IPS DF 19.7 (cell line): ENCODE measurements at places on chromosomes 7 and 10.
A peak's percentile ranks its signal among the peaks of the same experiment; 100 is the strongest.

DNA sequence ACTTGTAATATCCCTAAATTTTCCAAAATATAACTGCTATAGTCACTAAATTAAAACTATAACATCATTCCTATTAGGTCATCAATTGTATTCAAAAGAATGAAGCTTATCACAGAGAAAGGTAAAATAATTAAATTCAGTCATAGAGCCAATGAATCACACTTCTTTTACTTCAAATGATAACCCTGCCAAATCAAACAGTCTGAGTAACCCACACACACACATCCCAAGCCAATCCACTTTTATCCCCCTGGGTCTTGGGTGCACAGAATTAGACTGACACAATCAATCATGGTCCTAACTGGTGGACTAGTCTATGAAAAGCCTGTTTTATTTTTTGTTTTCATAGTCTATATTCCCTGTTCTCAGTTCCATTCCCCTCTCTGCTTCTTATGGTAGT lies 25.6 kb downstream of the CTNNA3 start:
- no peak for DNase-seq

GRCh38 chr7:142811154-142811737 lies 40.5 kb downstream of the PRSS2 start:
- DNase-seq, result peak; percentile 48

GRCh38 chr7:44402401-44403060 lies 77.1 kb upstream of the CAMK2B start:
- no peak for DNase-seq

- no peak for DNase-seq
These were observed 880 bp downstream of the HOXA5 start for GRCh38 chr7:27142580-27143022.

- no peak for DNase-seq
These were observed 262.1 kb downstream of the SKIDA1 start for GRCh38 chr10:21263263-21263803.

- no peak for DNase-seq
These were observed 213.6 kb upstream of the FZD1 start for GRCh38 chr7:91050677-91051076.

DNA sequence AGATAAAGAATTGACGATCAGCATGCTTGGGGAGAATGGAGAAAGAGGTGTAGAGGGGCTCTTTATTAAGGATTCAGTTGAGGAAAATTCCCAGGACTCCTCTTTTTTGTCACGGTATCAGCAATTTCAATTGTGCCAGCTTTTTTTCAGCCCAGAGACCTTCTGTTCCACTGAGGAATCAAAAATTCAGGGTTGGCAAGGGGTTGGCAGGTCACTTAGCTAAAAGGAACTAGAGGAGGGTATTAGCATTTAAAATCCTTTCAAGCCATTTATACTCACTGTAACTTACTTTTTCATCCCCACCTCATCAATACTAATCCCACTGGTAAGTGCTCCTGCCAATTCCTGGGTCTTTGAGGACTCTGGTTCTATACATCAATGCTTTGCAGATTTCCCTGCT lies 757.5 kb upstream of the COBL start:
- no peak for DNase-seq

DNA sequence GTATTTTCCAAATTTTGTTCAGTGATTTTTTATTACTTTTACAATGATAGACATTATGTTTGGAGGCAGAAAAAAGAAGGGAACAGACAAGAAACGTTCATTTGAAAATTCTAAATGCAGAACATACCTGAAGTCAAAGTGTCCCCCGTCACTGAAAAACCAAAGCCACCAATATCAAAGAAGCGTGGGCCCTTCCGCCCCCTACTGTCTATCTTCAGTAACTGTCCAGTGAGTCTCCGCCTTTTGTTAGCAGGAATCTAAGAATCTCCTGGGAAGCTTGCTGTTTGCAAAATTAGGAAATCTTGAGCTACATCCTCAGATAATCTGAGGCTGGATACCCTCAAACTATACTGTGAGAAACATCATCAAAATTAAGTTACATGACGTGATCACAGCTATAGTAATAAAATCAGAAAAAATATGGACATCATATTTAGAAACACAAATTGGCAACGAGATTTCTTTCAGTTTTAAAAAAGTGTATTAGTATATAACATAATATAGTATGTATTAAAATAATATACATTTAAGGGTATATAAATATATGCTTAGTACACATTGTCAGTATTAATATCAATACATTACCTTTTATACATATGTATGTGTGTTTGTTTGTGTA lies 169.3 kb upstream of the AKR1E2 start:
- DNase-seq, result no peak

GRCh38 chr7:114819616-114820362 lies 102.1 kb upstream of the MDFIC start:
- no peak for DNase-seq

DNA sequence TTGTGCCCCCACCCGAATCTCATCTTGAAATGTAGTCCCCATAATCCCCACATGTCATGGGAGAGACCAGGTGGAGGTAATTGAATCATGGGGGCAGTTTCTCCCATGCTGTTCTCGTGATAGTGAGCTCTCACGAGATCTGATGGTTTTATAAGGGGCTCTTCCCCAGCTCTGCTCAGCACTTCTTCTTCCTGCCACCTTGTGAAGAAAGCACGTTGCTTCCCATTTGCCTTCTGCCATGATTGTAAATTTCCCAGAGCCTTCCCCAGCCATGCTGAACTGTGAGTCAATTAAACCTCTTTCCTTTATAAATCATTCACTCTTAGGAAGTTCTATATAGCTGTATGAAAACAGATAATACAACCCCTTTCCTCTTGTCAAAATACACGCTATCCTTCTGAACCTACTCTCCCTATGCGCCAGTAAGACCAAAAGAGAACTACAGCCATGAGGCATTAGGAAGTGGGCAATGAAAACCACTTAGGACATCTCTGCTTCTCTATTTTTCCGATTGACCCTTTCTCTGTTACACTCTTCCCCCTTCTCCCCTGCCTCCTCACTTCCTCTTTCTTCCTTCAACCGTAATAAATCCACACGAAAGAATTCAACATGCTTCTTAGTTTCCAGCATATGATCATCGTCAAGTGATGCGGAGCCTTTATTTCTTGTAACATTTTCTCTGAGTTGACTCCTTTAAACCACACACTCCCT lies 101.2 kb upstream of the WDR11 start:
- DNase-seq, result no peak

GRCh38 chr7:107891636-107892366 lies 818 bp downstream of the DLD start:
- DNase-seq, result no peak

GRCh38 chr7:147245274-147245673 lies 1128.7 kb downstream of the CNTNAP2 start:
- DNase-seq, result peak; percentile 33

DNA sequence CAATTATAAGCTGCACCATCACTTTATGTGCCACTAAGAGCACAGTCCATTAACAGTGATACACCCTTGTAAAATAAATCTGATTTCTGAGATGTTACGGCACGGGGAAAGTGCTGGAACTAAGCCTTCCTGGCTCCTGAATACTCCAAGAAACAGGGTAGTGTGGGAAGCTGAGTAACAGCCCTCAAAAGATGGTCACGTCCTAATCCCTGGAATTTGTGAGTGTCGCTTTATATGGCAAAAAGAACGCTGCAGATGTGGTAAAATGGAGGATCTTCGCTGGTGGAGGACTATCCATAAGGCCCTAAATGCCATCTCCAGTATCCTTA lies 13.5 kb downstream of the ESYT2 start:
- DNase-seq, result no peak

DNA sequence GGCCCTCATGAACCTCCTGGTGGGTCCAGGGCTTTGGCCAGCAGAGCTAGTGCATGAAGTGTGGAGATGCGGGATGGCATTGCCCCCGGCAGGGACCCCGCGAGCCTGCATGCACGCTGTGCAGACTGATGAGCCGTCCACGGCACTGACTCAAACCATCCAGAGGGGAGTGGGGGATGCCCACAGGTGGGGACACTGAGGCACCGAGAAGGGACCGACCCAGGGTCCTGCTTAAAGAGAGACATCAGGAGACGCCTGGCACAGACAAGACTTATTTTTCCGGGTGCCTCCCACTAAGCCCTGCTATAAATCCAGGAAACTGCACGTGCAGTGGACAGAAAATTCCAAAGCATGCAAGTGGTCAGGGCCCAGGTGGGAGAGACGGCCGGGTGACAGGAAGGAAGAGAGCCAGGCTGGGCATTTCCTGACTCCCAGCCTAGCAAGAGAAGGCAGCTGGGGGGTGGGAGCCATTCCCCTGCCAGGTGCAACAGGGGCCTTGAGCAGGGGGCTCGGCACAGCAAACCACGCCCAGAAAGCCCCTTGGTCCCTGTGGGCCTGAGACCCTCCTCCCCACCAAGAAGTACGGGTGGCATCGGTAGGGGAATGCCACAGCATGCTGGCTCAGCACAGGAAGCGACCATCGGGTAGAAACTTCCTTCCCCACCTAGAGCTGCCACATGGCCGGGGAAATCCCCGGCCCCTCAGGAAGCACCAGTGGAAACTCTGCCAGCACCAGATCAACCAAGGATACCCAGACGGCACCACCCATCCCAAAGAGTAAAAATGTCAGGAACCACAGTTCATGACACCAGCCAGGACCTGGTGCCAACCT lies 91.5 kb downstream of the FOXL3 start:
- DNase-seq, result no peak

DNA sequence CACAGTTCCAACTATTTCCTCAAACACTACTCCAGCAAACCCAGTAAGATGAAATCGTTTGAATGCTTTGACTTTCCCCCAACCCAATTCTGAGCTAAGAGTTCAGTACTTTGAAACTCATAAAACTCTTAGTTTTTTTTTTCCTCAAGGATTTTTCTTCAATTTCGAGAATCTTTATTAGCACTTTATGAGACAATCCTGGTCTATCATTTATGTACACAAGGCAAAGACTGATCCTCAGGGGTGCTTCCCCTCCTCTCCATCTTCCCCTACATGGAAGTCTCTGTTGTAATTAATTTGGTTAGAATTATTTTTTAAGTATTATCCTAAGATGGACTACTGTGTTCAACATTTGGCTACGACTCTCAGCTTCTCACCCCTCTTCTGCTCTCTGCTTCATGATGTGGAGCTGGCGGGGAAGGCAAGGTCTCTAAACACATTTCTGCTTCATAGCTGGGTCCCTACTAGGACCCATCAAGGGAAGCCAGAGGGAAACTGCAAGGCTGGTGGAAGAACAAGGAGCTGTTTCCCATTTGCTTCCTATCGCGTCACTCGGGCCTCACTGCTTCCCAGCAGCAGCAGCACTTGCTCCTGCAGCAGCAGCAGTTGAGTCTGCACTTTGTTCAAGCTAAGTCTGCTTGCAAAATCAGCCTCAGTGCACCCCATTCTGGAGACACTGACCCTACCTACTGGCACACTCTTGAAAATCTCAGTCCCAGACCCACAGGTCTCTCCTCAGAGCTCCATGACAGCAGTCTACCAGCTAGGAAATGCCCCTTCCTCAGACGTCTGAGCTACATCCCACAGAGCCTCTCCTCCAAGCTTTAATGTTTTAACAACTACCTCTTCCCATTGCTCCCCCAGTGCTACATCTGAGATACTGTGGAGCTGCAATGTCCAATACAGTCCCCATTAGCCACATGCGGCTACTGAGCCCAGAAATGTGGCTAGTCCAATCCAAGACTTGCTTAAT lies 90.0 kb downstream of the CHCHD3 start:
- no peak for DNase-seq

DNA sequence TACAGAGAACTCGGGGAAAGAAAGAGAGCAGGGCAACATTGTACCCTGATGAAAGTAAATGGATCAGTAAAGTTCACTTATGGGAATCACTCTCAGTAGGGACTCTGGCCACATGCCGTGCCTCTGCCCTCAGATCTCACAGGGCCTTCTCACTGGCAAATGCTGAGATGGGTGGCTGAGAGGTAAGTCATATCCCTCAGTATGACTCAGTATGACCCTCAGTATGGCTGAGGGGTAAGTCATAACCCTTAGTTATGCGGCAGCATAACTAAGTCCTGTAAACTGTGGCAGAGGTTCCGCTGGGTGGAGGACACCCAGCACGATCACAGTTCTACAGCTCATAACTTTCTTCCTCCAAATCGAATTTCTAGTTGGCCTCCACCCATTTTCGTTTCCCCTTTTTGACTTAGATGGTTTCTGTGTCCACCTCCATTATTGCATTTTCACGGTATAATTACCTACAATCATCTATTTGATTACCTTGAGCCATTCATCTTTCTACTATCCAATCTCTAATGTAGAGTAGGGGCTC lies 26.5 kb upstream of the WNT16 start:
- DNase-seq, result no peak

DNA sequence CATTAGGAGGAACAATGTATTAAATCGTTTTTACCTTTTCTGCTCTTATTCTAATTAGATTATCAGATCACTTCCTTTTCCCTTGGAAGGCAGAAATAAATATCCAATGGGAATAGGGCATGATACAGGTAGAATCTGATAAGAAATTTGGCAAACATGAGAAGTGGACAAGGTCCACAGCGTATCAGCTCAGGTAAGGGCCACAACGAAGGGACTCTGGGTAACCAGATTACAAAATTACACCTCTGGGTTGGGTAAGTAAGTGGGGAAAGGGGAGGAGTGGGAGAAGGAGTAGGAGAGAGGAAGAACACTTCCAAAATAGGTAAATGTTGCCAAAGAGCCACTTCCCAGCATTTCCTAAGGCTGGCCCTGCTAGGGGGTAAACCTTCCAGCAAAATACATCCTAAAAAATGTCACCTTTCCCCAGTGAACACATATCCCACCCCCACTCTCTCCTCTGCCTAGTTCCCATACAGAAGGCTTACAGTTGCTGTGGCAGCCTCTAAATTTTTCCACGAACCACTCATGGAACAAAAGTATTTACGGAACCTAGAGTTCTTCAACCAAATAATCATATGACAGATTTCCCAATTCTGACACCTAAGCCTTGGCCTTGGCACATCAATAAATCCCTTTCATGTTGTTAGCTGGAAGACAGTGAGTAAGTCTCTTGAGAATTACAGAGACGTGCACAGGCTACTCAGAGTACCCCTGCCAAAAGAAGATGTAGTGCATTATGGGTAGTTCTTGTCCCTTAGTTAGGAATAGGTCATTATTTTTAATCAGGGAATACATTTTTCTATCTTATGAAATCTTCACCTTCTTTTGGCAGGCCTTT lies 51.5 kb upstream of the DLX6 start:
- no peak for DNase-seq

DNA sequence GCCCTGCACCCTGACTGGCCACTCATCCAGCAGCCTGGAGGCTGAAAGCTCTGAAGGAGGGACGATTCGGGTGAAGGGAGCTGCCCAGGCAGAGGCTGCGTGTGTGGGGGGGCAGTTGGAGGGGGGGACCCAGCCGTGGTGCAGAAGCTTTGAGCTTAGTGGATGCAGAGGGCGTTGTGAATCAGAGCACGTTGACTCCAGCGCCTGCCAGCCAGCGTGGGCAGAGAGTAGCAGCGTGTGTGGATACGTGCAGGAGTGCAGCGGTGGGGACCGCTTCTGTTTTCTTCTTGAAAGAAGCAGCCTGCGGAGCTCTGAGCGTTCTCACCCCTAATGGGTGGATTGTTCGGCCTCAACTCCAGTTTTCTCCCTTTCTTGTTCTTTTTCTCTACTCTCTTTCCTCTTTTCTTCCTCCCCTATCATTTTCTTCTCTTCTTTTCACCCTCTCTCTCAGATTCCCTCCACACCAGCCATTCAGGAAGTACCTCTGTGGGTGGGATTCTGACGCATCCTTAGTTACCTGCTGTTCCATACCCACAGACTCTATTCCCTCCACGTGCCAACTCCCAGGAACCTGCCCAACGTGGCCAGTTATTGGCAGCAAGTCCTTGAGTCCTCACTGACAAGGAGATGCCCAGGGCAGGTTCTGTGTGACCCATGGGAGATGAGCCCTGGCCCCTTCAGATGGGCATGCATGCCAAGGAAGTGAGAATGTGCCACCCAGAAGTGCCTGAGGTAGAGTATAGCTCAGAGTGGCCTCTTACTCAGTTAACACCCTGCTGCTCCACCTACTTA lies 47.4 kb downstream of the SORCS3 start:
- DNase-seq, result no peak
